HepG2 (cell line): ENCODE measurements at places on chromosomes 3 and 15. TPM values are rescaled to one million over a fixed set of nuclear protein-coding genes. Genes with fewer than 3 reads are reported as not detected.

The CCR8 gene
- not detected in 2 replicates for polyA plus RNA-seq

GRCh38 chr15:49645941-49646340, 25.1 kb downstream of the DTWD1 start:
- DNase-seq, result peak; percentile 9

DNA sequence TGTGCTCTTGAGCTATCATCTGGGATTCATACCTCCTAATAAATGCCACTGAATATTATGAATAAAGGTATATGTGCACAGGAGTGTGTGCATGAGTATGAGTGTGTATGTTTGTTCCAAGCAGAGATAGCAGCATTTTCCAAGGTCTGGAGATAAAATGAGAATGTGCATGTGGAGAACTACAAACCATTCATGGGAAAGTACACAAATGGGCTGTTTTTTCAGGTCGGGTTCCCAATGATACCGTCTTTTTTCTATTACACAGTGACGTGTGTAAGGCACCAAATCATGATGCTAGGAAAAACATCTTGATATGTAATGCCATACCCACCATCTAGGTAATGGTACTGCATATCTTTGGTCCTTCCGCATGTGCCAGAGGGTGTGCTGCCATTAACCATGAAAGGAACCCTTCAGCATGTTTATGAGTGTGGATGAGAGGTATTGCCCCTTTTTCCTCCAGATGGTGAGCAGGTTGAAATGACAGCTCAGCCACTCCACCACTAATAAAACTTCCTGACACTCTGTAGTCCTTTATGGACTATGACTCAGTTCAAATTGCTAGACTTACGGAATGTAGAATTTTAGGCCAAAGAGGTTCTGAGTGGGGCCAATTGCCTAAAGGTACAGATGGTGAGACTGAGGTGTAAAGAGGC, 36.4 kb upstream of the COPB2 start:
- no peak for DNase-seq

DNA sequence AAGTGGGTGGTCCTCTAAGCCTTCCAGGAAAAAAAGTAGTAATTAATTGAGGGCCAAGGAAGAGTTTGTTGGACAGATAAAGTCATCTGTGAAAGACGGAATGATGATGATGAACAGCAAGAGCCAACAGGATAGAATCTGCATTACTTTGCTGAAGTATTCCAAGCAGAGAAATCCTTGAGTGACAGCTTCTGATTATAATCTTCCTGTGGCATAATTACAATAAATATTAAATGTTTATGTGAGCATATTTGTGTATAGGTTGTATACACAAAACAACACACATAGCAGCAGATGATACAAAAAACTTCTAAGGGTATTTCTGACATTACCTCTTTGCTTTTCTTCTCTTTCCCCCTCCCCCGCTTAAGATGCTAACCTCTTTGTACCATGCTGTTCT, 147.6 kb downstream of the SPATA16 start:
- no peak for DNase-seq

DNA sequence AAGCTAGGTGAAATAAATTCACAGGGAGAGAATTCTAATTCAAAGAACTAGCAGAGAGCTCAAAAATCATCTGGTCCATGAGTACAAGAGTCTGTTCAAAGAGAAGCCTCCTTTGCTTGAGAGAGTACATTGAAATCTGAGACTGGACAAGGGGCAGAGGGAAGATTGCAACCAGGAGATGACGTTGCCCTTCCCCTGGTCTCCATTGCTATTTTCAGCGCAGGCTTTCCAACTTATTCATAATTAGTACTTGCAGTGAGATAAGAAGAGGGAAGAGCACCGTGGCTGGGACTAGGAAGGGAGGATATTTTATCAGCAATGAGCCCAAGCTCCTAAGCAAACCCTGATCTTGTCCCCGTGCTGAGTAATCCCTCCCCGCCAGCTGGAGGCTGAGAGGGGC, 251.8 kb upstream of the RORA start:
- no peak for DNase-seq

DNA sequence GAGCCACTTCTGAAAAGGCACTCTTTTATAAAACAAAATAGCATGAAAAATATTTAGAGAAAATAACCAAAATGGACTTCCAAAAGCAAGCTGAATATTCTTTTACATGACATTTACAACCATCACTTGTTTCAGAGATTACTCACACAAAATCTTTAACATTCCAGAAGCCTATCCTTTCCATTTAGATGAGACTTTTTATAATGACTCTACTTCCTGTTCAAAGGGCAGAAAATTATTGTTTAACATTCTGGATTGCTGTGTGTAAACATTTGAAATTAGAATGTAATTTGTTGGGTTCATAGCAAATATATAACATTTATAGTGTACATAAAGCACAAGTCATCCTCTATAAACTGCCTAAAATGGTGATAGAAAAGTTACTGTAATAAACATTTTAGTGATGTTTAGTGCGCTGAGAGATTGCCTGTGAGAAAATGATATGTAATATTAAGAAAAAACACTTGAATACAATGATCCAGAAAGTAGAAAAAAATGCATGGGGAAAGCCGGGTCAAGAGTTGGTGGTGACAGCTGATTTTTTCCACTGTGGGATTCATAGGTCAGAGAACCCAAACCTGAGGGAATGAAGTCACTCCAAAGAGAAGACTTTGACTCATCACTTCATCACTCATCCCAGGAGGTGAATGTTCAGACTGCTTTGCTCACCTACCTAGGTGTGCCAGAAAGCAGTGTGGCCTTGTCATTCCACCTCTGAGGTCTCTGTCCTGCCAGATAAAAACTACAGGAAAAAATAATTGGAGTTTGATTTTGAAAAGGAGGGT, 305.8 kb downstream of the ARPP21 start:
- no peak for DNase-seq

- DNase-seq, result no peak
These were observed 251.1 kb downstream of the TJP1 start for GRCh38 chr15:29570948-29571791.

DNA sequence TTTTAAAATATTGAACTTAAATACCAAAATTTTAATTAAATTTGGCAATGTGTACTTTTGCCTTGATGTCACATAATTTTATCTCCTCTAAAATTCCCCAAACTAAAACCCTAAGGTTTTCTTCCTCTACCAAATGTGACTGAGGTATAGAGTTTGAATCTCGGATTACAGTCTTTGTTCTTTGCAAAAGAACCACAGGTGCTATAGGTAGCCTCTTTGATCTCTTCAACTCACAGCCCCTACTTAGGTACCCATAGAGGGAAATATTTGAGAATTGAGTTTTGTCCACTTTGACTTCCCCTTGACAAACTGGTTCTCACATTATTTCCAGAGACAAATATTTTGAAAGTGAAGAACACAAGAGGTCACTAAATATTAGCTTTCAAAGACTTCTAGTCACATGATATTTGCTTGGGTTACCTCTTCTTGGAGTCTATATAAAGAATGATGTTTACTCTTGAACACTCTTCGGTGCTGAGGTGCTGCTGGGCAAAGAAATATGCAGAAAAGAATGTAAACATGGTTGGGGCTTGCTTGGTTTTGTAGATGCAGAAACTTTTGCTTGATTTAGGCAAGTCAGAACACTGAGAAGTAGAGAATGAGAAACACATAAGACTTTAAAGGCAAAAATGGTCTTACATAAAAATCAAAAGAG, 120.8 kb upstream of the MCTP2 start:
- DNase-seq, result peak; percentile 2

The GRAMD2A gene
- 0.04 and 0.13 TPM in 2 replicates for polyA plus RNA-seq

The TMEM212 gene
- polyA plus RNA-seq, result not detected in 2 replicates
